ENCODE measurements at places on chromosomes 13 and 19.

- no peak for DNase-seq
These were observed 171.8 kb downstream of the GPC6 start for GRCh38 chr13:93398167-93399035.

DNA sequence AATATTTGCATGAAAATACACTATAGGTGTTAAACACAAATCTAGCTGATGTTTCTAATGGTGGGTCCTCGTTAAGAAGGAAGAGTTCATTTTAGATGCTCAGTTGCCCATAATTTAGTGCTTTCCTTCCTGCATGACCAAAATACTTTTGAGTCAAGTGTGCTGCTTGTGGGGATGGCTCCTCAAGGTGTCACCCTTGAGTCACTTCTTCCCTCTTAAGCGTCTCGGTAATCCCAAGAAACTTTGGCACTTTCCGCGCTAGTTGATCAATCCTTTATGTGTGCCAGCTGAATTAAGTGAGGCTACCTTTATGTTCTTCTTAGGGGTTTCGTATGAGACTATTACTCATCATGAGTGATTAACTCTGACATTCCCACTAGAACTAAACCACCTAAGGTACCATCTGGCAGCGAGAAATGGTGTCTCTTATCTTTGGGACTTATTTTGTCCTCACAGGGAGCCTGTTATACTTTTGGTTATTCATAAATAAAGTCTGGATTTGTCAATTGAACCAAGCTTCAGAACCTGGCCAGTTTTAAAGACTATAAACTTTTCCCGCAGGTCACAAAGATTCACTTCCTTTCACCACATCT lies 106.8 kb downstream of the NHLRC3 start:
- DNase-seq: no peak

- DNase-seq: no peak
These were observed 12.1 kb upstream of the CDC34 start for GRCh38 chr19:519449-519865.

DNA sequence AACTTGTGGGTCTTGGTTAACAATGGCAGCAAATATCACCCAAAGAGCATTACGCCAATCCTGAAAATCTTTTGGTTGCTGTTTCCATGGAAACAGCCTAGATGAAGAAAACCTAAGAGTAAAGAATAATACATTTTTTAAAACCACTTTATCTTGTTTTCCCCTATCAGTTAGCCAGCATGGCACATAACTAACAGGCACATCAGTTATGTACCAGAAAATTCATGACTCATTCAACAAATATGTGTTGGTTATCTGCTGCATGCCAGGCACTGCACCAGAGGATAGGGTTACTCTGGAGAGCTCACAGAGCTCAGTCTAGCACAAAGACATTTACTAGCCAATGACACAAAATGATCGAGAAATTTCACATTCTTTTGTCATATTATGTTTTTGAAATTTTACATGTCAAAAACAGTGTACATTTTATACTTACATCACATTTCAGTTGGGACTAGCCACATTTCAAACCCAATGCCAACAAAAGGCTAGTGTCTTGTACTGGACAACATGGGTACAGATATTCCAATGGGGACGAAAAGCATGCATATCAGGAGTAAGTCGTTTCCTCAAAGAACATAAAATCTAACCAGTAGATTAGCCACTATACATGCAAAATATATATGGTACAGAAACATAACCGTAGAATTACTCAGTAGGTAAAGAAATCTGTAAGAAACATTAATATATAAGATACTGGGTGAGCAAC lies 20.3 kb downstream of the LNX2 start:
- no peak for DNase-seq

DNA sequence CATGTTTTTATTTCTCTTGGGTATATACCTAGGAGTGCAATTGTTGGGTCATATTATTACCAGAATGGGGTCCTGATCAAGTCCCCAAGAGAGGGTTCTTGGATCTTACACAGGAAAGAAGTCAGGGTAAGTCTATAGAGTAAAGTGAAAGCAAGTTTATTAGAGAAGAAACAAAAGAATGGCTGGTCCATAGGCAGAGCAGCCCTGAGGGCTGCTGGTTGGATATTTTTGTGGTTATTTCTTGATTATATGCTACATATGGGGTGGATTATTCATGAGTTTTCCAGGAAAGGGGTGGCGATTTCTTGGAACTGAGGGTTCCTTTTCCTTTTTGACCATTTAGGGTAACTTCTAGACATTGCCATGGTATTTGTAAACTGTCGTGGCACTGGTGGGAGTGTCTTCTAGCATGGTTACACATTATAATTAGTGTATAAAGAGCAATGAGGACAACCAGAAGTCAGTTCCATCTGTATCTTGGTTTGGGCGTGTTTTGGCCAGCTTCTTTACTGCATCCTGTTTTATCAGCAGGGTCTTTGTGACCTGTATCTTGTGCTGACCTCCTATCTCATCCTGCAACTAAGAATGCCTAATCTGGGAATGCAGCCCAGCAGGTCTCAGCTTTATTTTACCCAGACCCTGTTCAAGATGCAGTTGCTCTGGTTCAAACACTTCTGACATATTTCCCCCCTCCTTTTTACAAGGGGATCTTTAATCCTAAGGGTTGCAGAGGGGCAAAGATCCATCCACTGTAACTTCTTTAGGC lies 41.1 kb downstream of the CEACAM1 start:
- no peak for DNase-seq

DNA sequence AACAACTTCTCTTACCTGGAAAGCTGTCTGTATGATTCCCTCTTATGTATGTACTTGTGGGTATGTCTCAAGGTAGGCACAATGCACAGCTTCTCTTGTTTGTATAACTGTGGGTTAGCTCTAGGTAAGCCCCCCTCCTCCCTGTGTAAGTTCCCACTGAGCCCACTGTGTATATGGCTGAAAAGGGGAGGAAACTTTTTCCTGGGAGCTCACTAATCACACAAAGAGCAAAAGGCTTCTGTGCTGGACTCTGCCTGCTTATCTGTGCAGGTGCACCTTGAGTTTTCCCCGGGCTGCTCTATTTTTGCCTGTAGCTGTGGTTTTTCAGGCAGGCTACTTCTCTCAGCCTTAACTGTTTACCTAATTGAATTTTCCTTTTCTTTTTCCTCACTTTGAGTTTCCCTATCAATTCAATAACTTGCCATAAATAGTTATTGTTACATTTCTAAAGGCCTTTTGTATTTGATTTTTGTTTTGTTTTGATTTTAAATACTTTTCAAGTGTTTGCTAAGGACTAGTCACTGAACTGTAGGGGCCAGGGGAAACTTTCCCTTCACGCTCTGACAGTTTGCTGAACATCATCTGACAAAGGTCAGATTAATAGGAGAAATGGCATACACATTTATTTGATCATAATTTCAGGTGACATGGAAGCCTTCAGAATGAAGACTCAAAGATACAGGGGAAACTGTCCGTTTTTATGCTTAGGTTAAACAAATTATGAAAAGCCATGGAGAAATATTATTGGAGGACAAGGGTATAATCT lies 423.5 kb upstream of the ATXN8OS start:
- DNase-seq: no peak

DNA sequence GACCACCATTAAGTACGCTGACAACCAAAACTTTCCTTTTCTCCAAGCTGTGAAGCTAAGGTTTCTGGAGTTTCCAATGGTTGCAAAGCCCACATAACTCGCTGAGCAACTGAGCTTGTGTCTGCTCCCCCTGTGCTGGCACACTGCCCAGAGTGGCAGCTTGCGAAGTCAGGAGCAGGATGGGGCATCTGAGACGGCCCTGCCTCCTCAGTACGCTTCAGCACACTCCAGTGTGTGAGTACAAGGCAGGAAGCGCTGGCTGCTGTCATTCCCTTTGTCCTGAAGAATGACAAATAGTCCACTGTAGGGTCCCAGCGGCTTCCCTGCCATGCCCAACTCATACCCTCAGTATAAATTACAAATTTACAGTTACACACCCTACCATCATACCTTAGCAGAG lies 51.5 kb downstream of the SKA3 start:
- DNase-seq: no peak

DNA sequence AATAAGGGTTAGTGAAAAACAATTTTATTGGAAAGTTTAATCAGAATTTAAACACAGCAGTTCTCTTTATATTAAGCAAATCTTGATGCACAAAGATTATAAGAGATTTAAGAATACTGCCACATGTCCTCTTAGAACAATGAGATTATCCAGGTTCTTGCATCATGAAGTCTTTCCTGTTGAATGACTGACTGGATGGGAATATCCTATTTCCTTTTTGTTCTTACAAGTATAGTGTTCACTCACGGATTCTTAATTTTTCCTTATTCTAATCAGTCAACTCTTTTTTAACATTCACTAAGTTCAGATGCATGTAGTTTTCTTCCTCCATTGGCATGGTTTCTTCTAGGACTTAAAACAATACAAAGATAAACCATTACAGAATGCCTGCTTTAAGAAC lies 10.1 kb downstream of the URI1 start:
- DNase-seq: no peak

- DNase-seq: no peak
These were observed 608 bp downstream of the CNN2 start for GRCh38 chr19:1026783-1027649.

- no peak for DNase-seq
These were observed 150.2 kb downstream of the NDFIP2 start for GRCh38 chr13:79631051-79631659.

- no peak for DNase-seq
These were observed 9.3 kb downstream of the LILRA4 start for GRCh38 chr19:54329476-54330165.

DNA sequence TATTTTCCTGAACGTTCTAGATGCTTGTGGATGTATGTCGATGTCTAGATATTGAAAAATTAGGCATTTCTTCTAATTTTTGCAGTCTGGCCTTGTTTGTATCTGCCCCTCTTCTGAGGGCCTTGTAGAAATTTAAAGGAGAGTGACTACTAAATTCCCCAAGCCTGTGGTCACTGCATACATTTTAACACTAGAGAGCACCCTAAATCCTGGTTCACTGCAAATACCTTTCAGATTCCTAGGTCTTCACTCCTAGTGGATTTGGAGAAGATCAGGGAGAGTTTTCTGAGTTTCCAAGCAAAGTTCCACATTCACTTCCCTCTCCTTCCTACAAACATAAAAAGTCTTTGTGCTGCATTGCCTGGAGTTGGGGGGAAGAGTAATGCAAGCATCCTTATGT lies 1272.5 kb downstream of the OLFM4 start:
- DNase-seq: no peak
